CD4-positive, alpha-beta T cell treated with Interleukin-12 subunit alpha and Interleukin-12 subunit beta, for 1 hour (primary cell): ENCODE measurements at places on chromosomes 2 and 18.
A peak's percentile ranks its signal among the peaks of the same experiment; 100 is the strongest.

- no peak for DNase-seq
Observed at GRCh38 chr18:58213440-58213839, 169.4 kb downstream of the NEDD4L start.

GRCh38 chr2:229714736-229715541 lies 584 bp upstream of the DNER start:
- peak; percentile 27 for DNase-seq

- no peak for DNase-seq
Observed at GRCh38 chr2:65361623-65362022, 70.8 kb downstream of the SPRED2 start.

GRCh38 chr2:36203366-36203765 lies 152.2 kb upstream of the CRIM1 start:
- no peak for DNase-seq

- no peak for DNase-seq
Observed at GRCh38 chr2:120959426-120959825, 223.8 kb downstream of the GLI2 start.

DNA sequence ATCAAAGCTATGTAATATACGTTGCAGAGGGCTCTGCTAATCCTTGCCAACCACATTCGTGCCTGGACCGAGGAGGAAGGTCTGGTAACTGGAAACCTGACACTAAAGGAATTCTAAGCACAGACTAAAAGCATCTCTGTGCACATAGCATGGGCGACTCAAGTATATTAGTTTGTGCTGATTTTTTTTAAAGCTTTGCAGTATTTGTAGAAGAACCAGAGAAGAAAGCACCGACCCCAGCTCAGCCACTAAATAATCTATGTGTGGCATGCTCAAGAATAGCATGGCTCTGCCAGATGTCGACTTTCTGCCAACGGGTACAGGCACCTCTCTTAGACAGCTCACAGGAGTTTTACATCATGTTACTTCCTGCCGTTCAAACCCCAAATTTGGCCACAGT lies 73.2 kb upstream of the NRP2 start:
- no peak for DNase-seq

- DNase-seq = peak; percentile 11
Observed at GRCh38 chr2:145411493-145411892, 891.6 kb upstream of the ZEB2 start.

DNA sequence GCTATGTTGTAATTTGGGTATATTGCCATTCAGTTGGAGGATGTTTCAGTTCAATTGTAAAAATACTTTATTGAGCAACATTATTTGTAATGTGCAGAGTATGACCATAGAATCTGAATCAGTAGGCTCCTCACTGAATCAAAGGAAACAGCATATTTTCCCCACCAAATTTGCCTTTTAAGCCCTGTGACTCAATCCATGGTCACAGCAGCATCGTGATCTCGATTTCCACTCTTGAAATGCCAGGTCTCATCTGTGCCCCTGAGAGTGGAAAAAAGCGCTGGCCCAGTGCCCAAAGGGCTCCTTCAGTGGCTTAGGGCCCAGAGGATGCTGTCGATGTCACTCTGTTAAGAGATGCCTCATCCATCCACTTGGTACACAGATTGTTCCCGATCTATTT lies 57.5 kb downstream of the FHOD3 start:
- DNase-seq = no peak

GRCh38 chr2:125572660-125573059 lies 1083.3 kb upstream of the GYPC start:
- DNase-seq = no peak

DNA sequence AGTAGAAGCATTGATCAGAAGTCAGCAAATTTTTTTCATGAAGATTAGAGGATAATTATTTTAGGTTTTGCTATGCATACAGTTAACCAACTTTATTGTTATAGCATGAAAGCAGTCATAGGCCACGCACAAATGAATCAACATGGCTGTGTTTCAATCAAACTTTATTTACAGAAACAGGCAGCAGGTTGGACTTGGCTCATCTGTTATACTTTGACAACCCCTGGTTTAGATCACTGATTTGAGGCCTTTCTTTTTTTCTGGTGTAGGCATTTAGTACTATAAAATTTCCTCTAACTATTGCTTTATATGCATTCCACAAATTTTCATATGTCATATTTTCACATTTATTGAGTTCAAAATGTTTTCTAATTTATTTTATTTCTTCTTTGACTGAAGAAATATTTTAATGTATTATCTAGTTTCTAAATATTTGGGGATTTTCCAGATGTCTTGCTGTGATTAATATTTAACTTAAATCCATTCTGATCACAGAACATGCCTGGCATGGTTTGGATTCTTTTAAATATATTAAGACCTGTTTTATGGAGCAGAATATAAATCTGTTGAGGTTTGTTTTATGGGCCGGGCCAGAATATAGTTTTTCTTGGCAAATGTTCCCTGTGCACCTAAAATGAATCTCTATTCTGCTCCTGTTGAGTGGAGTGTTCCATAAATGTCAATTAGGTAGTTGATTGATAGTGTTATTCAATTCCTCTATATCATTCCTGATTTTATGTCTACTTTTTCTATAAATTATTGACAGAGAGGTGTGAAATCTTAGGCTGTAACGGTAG lies 116.3 kb upstream of the KLHL29 start:
- DNase-seq = no peak

GRCh38 chr2:154067124-154067523 lies 195.4 kb downstream of the GALNT13 start:
- DNase-seq = no peak

GRCh38 chr2:130302164-130302886 lies 40.4 kb upstream of the IMP4 start:
- no peak for DNase-seq

- no peak for DNase-seq
Observed at GRCh38 chr2:106080959-106081358, 113.1 kb downstream of the UXS1 start.

DNA sequence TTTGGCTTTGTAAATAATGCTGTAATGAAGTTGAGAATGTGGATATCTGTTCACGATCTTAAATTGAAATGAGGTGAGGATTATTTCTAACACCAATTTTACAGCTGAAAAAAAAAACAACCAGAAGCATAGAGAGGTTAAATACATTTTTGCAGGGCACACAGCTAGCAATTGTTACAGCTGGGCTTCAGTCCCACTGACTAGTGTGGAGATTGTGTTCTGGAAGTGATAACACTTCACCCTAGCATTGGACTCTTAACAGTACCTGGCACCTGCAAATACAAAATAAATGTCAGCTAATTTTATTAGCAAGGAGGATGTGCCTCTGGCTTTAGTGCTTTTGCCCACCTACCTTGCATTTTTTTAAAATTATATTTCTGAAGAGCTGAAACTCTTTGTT lies 28.8 kb downstream of the CAVIN2 start:
- no peak for DNase-seq

DNA sequence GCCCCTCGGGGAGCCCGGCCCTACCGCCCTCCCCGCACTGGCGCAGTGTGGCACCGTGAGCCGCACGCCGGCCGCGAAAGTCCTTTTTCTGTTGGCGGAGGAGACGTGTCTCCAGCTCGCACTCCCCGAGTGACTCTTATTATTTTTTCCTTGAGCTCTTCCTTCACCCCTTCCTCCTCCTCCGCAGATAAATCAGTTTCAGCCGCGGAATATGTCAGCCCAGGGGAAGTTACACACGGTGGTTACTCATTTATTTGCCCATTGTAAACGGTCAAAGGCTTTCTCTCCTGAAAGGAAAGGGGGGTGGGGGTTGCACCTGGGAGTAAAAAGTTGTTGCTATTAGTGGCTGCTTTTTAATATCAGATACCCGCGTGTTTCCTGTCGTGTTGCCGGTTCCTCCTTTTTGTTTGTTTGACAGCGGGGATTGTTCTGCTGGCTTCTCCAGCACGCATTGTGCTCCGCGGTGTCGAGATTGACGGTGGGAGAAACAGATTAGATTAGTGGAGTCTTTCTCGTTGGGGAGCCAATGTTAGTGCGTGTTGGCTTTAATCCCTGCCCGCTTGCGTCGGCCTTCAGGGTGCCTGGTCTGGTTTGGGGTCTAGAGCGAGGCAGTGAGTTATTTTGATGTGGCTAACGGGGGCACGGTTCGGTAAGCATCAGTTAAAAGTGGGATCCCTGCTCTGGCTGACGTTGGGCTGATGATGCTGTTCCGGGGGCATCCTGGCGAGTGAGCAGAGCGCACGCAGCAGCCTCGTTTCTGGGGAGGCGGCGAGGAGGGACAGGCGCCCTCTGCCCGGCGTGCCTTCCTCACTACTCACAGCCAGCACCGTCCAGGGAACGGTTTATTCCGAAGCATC lies 1.6 kb downstream of the CRIM1 start:
- peak; percentile 16 for DNase-seq

DNA sequence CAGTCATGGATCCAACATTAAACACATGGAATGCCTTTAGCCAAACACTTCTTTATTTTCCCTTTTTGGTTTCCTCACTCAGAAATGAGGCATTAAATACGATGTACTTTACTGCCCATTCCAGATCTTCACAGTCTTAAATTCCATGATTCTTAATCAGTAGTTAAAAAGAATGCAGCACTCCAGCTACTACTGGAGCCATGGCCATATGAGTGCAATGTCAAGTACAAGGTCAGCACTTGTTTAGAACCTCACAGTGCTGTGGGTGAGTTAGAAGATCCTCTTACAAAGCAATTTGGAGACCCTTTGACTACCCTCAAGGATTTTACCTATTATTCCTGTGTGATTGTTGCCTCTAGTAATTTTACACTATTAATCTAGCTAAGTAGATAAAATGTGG lies 550.3 kb upstream of the LRRTM1 start:
- DNase-seq = no peak

DNA sequence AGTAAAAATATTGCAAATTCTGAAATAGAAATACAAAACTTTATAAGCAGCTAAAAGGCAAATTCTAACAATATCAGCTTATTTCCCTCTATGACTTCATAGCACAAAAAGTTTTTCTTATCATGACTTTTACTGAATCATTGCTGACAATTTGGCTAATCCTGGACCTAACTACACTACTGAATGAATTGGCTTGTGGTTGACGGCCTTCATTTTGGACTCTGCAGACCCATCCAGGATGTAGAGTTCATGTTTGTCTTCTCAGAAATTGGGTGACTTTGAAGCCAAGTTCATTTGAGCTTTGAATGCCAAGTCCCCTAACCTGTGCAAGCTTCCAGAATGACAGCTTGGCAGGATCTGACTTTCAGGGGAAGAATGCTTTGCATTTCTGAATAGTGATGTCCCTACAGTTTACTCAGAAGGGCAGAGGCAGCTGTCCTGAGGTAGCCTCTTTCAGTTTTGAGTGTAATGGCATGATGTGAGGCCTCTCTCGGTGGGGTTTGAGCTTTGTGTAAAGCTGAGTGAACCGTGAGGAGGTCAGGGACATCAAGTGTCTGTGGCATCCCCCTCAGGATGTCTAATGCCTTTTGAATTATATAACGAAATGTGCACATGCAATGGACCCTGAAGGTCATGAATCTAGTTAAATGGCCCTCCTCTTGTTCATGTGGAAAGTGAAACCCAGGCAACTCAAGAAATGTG lies 48.0 kb downstream of the EFEMP1 start:
- DNase-seq = no peak

GRCh38 chr2:108971661-108972566 lies 17.1 kb downstream of the EDAR start:
- no peak for DNase-seq

DNA sequence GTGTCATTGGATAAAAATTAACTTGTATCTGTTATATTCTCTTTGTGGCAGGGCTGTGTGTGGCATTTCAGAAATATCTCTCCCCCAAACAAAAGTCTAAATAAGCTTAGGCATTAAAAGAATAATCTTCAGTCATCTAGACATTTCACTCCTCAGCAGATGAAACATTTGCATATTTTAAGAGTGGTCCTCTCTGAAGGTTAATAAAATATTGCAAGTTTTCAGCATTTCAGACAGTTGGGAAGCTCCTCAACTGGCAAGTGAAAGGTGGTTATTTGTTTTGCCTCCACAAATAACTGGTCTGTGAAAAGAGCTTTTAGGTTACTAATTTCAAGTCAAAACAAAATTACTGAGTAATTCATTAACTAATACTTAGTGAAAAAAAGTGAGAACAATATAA lies 462.6 kb downstream of the EPHA4 start:
- no peak for DNase-seq

- DNase-seq = no peak
Observed at GRCh38 chr18:312415-312814, 44.6 kb upstream of the THOC1 start.

DNA sequence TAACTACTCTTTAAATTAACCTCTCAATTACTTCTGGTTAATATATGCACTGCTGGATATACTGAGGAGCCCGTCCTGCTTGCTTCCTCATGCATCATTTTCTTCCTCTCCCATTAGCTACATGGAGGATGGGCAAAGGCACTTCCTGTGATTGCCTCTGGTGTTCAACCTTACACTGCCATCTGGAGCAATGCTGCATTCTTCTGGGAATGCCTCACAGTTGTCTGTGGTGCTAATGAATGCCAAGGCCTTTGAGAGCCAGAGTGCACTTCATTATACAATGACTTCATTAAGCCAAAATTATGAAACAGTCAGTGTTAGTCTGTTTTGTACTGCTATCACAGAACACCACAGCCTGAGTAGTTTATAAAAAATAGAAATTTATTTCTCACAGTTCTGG lies 134.8 kb upstream of the DOCK10 start:
- no peak for DNase-seq

DNA sequence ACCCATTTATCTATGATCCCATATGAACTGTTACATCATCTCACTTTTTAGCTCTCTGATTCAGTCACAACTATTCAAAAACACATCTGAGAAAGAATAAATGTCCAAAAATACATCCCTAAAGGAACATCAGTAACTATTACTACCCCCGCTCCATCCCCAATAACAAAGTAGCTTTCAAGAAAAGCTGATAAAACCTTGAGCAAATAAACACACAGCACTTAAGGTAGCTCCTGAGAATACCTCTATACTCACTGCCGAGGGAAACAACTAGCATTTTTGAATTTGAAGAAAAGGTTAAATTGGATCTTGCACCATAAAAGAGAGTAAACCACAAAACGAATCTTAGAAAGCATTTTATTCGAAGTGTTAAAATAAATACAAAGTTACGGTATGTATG lies 63.4 kb downstream of the PMAIP1 start:
- no peak for DNase-seq

- DNase-seq = peak; percentile 48
Observed at GRCh38 chr18:74496508-74497323, 553 bp downstream of the CNDP2 start.

GRCh38 chr2:238817382-238817781 lies 30.5 kb upstream of the TWIST2 start:
- no peak for DNase-seq

- no peak for DNase-seq
Observed at GRCh38 chr2:164975891-164976290, 20.6 kb upstream of the SLC38A11 start.

- DNase-seq = no peak
Observed at GRCh38 chr2:217886091-217886490, 116.7 kb downstream of the TNS1 start.

- no peak for DNase-seq
Observed at GRCh38 chr2:96129528-96130120, 8.7 kb downstream of the ASTL start.

DNA sequence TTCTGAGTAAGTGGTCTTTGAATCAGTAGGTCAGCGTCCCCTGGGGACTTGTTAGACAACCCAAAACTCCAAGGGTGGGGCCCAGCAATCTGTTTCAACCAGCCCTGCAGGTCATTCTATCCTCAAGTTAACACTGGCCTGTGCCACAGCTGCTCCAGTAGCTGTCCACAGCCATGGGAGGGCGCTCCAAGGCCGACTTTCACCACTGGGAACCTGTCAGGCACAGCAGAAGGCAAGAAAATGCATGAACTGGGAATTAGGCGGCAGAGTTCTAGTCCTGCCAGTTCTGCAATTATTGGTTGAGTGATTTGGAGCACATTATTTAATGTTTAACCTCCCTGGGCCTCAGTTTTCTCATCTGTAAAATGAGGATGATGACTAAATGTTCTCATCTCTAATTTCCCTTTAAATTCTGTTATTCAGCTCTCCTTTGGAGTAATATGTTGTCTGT lies 17.4 kb upstream of the MRPL33 start:
- DNase-seq = peak; percentile 71
